ENCODE measurements at places on chromosomes 7 and 10.

- DNase-seq = peak; percentile 41
Measured at GRCh38 chr7:91031757-91032156, 232.5 kb upstream of the FZD1 start.

GRCh38 chr10:71486484-71487114 is 89.9 kb downstream of the CDH23 start:
- peak; percentile 73 for DNase-seq

DNA sequence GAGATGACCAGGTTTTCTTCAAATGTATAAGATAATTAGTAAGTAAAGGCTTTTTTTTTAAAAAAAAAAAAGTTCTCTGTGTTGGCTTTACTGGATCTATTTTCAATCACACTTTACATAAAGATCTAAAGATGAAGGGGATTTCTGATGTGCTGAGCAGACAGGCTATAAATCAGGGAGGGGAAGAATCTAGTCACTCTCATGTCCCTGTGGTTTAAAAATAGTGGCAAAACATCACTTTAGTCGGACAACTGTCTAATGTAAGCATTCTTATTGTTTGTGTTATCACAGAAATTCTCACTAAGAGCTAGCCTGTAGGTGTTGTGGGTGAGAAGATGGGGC is 132.7 kb downstream of the ICA1 start:
- DNase-seq = no peak

- DNase-seq = peak; percentile 44
Measured at GRCh38 chr10:87674943-87675342, 15.3 kb downstream of the PAPSS2 start.

DNA sequence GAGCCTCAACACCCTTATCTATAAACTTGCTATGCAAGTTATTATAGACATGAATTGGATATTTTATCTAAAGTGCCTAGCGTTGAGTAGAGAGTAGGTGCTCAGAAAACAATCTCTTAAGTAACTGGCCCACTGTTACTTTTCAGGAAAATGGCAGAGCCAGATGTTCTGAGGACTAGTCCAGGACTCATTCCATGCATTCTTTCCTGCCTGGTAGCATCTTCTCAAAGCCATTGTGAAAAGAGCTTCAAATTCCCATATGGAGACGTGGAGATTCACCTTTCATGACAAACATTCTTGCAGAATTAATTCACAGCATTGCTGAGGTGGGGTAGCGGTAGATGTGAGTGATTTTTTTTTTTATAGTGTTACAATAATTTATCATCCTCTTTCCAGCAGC is 35.9 kb upstream of the ITPRID1 start:
- no peak for DNase-seq

GRCh38 chr10:124248056-124249045 is 155.0 kb upstream of the CHST15 start:
- no peak for DNase-seq

GRCh38 chr10:67971311-67971710 is 86.9 kb downstream of the SIRT1 start:
- no peak for DNase-seq

DNA sequence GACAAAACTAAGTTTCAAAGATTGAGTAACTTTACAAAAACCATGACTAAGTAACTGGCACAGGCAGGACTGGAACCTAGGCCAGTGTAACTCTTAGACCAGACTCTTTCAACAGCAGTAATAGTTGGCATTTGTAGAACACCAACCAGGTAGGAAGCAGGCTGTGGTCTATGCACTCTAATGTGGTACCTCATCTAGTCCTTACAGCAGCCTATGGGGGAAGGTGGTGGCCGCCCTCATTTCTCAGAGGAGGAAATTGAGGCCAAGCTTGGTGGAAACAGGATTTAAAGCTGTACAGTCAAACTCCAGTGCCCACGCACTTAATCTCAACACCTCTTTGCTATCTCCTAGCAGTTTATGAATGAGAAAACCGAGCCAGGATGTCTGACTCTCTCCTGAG is 165.4 kb upstream of the LRGUK start:
- DNase-seq = no peak

- DNase-seq = no peak
Measured at GRCh38 chr7:139330333-139331030, 10.7 kb upstream of the FMC1 start.

- no peak for DNase-seq
Measured at GRCh38 chr10:112689327-112690072, 242.5 kb downstream of the VTI1A start.

DNA sequence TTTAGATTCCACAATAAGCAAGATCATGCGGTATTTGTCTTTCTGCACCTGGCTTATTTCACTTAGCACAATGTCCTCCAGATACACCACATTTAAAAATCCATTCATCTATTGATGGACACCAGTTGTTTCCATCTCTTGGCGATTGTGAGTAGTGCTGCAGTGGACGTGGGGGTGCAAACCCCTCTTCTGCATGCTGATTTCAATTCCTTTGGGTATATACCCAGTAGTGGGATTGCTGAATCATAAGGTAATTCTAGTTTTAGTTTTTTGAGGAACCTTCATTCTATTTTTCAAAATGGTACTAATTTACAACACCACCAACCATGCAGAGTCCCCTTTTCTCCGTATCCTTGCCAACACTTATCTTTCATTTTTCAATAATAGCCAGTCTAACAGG is 2.0 kb upstream of the ASB10 start:
- no peak for DNase-seq

DNA sequence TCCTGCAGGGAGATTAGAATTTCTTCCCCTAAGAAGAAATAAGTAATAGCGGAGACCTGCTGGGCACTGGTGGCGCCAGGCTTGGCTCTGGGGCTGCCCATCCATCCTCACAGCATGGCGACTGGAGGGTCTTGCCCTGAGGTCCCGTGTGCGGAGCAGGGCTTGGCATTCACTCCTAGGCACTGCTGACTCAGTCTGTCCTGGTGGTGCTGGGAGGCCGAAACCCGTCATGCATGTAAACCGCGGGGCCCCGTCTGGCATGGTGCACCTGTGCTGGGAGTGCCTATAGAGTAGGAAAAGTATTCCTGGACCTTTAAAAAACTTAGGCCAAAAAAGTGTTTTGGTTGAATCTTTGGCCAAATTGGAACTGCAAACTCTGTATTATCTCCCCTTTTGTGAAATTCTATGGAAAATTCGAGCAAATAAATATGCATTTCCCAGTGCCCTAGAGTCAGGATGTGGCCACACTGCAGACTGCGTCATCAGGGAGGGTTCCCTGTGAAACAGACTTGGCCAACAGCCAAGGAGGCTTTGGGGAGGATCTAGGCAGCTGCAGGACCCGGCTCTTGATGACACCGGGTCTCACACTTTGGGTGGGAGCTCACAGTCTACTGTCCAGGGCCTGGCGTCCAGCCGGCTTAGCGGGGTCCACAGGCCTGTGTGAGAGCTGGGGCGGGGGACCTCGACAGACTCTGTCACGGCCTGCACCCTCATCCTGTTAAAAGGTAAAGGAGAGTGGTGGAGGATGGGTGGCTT is 122.3 kb downstream of the VIPR2 start:
- no peak for DNase-seq

DNA sequence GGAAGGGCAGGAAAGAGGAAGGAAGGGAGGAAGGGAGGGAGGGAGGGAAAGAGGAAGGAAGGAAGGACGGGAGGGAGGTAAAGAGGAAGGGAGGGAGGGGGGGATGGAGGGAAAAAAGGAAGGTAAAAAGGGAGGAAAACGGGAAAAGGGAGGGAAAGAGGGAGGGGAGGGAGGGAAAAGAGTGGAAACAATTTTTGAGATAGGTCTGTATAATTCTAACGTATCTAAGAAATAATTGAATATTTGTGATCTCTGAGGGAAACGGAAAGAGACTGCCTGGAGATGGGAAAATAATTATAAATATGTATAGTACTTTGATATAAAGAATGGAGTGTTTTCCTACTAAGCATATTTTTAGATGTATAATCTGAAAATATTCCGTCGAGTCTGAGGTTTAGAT is 158.2 kb upstream of the FOXK1 start:
- DNase-seq = no peak

DNA sequence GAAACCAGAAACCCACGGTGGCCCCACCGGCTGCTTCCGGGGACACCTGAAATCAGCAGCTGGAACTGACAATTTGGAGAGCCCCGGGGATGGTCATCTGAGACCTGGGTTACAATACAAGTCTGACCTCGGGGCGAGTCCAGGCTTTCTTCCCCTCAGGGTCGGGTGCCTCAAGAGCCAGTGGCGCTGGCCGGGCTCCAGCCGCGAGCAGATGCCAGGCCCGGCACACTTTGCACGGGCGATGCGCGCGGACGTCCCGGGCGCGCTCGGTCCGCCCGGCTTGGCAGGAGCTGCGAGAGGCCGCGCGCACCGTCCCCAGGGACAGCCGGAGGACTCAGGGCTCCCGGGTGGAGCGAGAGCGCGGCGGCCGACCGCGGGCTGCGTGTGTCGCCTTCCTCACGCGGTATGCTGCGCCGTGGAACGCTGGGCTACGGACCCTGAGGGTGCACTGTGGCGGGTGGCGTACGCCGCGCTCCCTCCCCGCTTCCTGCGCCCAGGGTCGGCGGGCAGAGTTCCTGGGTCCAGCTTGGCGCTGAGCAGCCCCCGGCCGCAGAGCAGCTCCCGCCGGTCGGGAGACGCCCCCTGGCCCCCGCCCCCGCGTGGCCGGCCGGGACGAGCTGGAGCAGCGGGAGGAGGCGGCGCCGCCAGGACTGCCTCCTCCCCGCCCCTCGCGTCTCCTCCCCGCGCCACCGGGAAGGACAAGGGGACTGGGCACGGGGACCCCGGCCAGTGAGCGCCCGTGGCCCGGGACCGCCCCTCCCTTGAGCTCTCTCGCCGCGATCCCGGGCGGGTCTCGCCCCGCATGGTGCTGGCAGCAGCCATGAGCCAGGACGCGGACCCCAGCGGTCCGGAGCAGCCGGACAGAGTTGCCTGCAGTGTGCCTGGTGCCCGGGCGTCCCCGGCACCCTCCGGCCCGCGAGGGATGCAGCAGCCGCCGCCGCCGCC is at the start of gene RBM20:
Gene RBM20 (plus strand): TSS at position 684 of the 945 bp plus-strand sequence. CDS start 119 bp downstream, at position 803.
- DNase-seq = peak; percentile 74

DNA sequence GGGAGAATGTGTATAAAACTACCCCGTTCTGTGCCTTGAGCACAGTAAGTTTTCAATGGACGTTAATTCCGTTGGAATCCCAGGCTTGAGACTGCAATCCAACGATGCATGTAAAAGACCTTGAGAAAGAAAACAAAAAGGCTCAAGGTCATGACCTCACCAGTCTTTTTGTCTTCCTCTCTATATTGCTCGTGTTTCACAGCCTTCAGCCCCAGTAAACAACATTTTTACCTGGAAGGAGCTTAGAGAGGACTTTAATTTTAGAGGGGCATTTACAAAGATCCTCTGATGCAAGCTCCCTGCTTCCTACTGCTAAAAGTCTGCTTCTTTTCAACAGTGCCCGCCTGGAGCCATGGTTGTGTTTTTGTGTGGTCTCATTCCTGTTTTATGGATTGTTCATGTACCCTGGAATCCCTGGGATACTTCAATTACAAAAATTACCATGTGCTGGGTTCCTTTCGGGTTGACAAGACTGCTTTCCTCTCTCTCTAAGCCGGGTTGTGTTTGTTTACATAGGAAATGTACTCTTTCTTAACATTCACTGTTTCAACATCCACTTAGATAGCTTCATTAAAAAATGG is 320.1 kb upstream of the NFE2L3 start:
- no peak for DNase-seq

GRCh38 chr10:103543617-103544525 is 50.4 kb downstream of the NEURL1 start:
- no peak for DNase-seq

DNA sequence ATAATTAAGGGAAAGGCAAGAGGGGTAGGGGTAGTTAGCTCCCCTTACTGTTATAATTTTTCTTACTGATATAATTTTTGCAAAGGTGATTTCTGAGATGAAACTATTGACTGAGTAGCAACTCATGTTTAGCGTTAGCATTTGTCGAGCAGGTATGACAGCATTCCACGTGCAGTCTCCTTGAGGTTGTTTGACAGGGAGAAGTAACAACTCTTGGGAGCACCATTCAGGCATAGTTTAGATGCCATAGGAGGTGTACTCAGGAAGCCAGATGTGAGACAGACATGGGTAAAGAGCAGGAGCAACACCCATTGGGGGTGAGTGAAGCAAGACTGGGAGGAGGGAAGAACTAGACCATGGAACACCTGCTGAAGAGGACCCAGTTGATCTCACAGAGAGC is 96.6 kb upstream of the KLF6 start:
- DNase-seq = no peak

DNA sequence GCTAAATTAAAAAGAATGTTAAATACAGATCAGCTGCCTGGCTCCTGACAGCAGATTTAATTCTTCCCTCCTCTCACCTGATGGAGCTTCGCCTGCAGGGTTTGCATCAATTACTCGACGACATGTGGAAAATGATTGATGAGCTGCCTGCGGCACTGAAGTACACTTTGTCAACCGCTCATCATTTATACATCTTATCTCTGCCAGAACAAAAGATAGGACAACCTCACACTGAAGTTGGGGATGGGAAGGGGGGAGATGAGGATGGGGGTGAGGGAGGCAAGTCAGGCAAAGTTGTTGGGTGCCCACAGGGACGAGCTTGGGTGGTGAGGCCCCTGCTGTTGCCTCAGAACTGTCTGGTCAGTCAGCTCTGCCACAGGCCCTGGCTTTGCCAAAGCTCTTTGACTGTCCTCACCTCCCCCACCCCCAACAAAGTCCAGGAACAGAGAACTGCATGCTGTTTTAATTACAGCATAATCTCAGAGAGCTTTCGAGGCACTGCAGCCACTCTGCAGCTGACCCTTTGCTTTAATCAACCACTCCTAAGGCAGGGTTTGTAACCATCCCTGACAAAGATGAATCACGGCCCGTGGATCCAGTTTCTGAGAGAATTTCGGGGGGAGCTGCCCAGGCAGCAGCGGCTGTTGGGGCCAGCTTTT is 702.3 kb downstream of the LRMDA start:
- DNase-seq = no peak

GRCh38 chr10:102785818-102786217 is 42.1 kb downstream of the WBP1L start:
- DNase-seq = peak; percentile 38

GRCh38 chr7:27166531-27167505 is 1.5 kb upstream of the HOXA9 start:
- peak; percentile 92 for DNase-seq

- DNase-seq = peak; percentile 90
Measured at GRCh38 chr7:1530946-1531262, 402 bp downstream of the MAFK start.

- DNase-seq = no peak
Measured at GRCh38 chr7:81865754-81866153, 95.9 kb upstream of the HGF start.
